ENCODE measurements at places on chromosomes 5 and 9.
A peak's percentile ranks its signal among the peaks of the same experiment; 100 is the strongest.

- DNase-seq: no peak
Observed at GRCh38 chr9:94923326-94924089, 197.0 kb downstream of the AOPEP start.

DNA sequence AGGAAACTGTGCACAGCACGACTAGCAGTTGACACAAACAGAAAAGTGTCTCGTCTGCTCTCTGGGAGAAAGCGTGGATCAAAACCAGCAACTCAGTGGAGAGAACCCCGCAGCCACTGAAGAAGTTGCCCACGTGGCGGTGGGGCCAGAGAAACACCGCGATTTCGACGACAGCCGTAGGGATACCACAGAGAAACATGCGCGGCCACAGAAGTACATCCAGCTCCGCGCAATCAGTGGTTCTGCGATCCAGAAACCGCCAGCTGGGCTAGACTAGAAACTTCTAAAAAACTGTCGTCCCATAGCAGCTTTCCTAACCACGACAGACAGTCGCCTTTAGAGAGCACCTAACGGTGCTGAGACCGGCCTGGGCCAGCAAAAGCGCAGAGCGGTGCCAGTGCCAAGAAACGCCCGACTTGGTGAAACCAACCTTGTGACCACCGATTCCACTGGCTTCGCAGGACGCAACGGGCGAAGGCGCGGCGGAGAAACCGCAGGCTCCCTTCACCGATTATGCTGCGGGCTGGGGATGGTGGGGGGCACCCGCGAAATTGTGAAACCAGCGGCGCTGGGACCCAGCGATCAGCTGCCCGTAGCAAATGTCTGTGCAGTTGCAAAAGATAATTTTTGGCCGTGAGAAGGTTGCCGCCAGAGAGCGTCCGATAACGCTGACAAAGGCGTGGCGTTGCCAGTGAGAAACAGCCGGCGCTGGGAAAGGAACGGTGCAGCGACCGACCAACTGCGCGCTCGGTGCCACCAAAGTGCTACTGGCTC is 2.7 kb upstream of the ANXA2R start:
- no peak for DNase-seq

- no peak for DNase-seq
Observed at GRCh38 chr5:80083101-80083890, 48.1 kb downstream of the THBS4 start.

- peak; percentile 6 for DNase-seq
Observed at GRCh38 chr9:3240656-3241268, 285.0 kb downstream of the RFX3 start.

GRCh38 chr9:209143-209758 is 5.4 kb upstream of the DOCK8 start:
- DNase-seq: no peak

Measured in stimulated activated CD4-positive, alpha-beta T cell treated with anti-CD3 and anti-CD28 coated beads, Interleukin-1b, Interleukin-23, amount 100 ng/mL, for 1 hour (primary cell).